ENCODE measurements at places on chromosomes 3 and 15. TPM values are rescaled to one million over a fixed set of nuclear protein-coding genes. Genes with fewer than 3 reads are reported as not detected.

DNA sequence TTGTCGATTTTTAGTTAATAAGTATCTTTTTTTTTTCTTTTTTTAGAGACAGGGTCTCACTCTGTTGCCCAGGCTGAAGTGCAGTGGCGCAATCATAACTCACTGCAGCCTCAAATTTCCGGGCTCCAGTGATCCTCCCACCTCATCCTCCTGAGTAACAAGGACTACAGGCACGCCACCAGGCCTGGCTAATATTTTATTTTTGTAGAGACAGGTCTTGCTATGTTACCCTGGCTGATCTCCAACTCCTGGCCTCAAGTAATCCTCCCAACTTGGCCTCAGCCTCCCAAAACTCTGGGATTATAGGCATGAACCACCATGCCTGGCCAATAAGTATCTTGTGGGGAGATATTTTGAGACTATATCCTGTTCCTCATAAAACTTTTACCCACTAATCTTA lies 29.4 kb upstream of the ARID3B start:
- H3K4me1 ChIP-seq, result no peaks in the 10 kb centered on the region
- no peak overlapping the region for H3K27ac ChIP-seq
- no peaks in the 10 kb centered on the region for H3K27me3 ChIP-seq
- H3K36me3 ChIP-seq, result no peaks in the 10 kb centered on the region
- H3K4me3 ChIP-seq, result no peak overlapping the region
- DNase-seq, result no peak

CGNL1 gene
- total RNA-seq, result 3.9 TPM

LYZL4 gene
- not detected for total RNA-seq

- no peak overlapping the region for H3K4me3 ChIP-seq
- H3K27me3 ChIP-seq, result no peaks in the 10 kb centered on the region
- peak; percentile 79 for DNase-seq
- no peaks in the 10 kb centered on the region for H3K36me3 ChIP-seq
These were observed 7.9 kb downstream of the CCDC71 start for GRCh38 chr3:49158103-49158709.

CNTN3 gene
- 5.3 TPM for total RNA-seq

TMEM40 gene
- not detected for total RNA-seq

APOD gene
- total RNA-seq, result 7.2 TPM

FBXL22 gene
- total RNA-seq, result 2.1 TPM

GRCh38 chr3:150303768-150304167 lies 104.3 kb upstream of the TSC22D2 start:
- peaks cover 4% of the 10 kb centered on the region for H3K4me1 ChIP-seq
- H3K36me3 ChIP-seq, result no peaks in the 10 kb centered on the region
- H3K27ac ChIP-seq, result no peak overlapping the region
- H3K27me3 ChIP-seq, result no peaks in the 10 kb centered on the region
- H3K4me3 ChIP-seq, result no peak overlapping the region
- no peak for DNase-seq

DNA sequence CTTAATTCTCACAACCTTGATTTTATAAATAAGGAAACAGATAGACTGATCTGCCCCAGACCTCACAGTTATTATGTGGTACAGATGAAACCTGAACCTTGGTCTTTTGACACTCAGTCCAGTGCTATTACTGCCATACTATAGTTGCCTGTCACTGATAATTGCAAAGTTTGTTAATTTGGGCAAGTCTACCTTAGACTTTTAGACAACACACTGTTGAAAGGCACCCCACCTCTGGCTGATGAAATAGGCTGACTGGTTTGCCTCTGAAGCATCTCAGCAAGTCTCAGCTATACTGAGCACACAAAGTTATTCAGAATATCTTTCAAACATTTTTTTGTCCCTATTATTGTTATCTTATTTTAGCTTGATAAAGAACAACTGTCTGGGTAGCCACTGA lies 53.1 kb upstream of the MAP4 start:
- H3K4me1 ChIP-seq, result no peaks in the 10 kb centered on the region
- no peak for DNase-seq
- H3K27ac ChIP-seq, result no peak overlapping the region
- no peaks in the 10 kb centered on the region for H3K36me3 ChIP-seq
- no peaks in the 10 kb centered on the region for H3K27me3 ChIP-seq
